Heart right ventricle (tissue), 16 donors: ENCODE measurements at places on chromosomes 6 and 20.

- DNase-seq: no peak
Observed at GRCh38 chr20:63315731-63316491, 22.9 kb downstream of the COL20A1 start.

- DNase-seq: no peak
Observed at GRCh38 chr20:48769069-48769983, 58.5 kb downstream of the PREX1 start.

DNA sequence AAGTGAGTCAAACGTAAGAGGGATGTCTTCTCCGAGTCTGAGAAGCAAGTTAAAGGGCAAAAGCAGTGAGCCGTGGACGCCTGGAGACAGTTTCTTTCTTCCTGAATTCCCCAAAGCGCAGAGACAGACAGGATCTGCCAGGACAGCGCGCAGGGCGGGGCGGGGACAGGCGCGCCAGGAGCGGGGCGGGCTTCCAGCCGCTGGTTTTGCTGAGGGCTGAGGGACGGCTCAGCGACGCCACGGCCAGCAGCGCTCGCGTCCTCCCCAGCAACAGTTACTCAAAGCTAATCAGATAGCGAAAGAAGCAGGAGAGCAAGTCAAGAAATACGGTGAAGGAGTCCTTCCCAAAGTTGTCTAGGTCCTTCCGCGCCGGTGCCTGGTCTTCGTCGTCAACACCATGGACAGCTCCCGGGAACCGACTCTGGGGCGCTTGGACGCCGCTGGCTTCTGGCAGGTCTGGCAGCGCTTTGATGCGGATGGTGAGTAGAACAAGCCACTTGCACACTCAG is at the start of gene SCGN:
TSS of gene SCGN (plus strand) at position 209 of the 509 bp plus-strand sequence. CDS start at position 398, 189 bp downstream.
- peak; percentile 62 for DNase-seq

DNA sequence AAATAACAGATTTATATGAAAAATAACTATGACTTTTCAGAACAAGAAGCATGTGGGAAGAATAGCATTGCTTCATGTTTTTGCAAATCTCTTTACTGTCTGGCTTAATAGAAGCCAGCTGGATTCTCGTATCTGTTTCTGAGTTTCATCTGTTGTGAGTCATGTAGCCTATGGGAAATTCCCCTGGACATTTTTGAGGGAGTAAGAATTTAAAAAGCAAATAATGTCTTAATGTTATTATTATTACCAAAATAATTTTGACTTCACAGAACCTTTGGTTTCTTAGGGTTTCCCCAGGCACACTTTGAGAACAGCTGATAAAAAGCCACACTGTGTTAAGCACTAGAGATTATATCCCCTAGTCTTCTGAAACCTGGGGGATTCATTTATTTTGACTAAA is 75.8 kb downstream of the SYCP2L start:
- no peak for DNase-seq

DNA sequence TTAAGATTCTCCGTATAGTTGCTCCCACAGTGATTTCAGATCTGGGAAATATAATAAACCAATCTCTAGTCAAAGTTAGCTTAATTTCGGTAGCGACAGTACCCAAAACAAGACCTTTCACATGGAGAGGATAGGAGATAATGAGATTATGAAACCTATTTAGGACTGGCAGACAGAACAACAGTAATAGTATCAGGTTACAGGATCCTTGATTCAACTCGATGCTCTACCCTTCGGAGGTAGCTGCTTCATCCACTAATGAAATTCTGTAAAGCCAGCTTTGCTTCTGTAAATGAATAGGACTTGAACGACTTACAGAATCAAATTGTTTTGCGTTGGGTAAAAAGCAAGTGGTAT is 534 bp upstream of the AKIRIN2 start:
- DNase-seq: no peak

DNA sequence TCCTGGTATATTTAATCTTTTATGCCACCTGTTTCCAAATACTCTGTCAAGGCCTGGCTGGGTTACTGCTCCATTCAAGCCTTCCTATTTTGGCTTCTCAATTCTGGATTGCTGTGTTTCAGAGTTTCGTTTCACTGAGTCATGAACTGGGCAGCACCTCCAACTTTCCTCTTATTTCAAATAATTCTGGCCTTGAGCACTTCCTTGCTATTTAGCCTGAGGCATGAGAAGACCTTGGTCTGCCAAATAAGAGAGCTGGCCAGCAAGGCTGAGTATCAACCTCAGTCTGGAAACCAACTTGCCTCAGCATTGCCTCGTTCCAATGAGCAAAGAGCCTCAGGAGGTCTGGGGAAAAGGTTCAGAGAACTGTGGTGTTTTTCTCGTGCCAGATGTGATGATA is 66.6 kb downstream of the TNFAIP3 start:
- DNase-seq: peak; percentile 33

GRCh38 chr6:161117308-161117707 is 125.7 kb downstream of the MAP3K4 start:
- DNase-seq: no peak

DNA sequence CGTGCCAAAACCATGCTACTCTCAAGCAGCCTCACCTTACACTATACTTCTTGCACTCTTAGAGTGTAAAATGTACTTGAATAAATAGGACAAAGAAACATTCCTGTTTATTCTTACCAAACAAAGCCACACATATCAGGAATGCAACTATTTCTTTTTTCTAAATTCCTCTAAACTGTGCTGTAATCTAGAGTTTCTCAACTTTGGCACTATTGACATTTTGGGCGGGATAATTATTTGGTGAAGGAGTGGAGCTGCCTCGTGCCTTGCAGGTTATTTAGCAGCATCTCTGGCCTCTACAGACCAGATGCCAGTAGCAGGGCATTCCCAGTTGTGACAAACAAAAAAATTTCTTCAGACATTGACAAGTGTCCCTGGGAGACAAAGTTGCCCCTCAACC is 86.9 kb downstream of the PHACTR1 start:
- DNase-seq: no peak

DNA sequence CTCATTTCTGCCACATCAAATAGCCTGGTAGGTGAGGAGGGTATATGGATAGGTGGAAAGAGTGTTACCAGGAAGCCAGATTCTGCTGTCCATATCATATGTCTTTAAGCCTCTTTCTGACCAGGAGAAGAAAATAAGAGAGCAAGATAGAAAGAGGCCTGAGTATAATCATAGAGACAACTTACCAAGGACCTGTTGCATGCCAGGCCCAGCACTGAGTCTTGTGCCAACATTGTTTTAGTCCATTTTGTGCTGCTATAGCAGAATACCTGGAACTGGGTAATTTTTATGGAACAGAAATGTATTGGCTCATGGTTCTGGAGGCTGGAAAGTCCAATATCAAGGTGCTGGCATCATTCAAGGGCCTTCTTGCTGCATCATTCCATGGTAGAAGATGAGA is 7.3 kb upstream of the ADA start:
- no peak for DNase-seq

GRCh38 chr6:157898169-157898568 is 75.1 kb downstream of the SNX9 start:
- DNase-seq: no peak

DNA sequence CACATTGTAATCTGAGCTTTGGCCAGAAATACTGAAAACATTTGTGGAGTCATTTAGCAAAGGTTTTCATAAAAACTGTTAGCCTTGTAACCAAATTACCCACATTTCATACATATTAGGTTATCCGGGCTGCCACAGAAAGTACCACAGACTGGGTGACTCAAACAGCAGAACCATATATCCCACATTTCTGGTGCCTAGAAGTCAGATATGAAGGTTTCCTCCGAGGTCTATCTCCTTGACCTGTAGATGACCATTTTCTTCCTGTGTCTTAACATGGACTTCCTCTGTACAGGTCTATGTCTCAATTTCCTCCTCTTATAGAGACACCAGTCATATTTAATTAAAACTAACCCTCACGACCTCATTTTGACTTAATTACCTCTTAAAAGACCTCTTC is 49.5 kb upstream of the SMIM28 start:
- no peak for DNase-seq
